ENCODE measurements at places on chromosomes 6 and 20.

DNA sequence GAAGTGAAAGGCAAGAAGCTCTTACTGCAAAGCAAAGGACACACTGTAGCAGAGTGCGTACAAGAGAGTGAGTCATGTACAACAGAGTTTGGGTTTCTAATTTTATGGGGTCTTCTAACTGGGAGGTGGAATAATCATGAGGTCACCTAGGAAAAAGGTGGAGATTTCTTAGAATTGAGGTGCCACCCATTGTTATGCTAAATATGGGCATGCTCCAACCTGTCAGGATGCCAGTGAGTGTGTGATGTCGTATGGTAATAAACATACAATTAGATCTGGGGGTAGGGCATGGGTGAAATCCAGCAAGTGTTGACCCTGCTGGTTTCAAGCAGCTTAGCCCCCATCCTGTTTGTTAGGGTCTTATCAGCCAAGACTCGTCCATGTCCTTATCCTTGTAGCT, 46.6 kb downstream of the OR2B6 start:
- no peak for DNase-seq

GRCh38 chr6:143941852-143942627, 66.0 kb downstream of the PLAGL1 start:
- DNase-seq = peak; percentile 7

- no peak for DNase-seq
Observed at GRCh38 chr6:116685437-116685993, 4.5 kb downstream of the KPNA5 start.

- DNase-seq = no peak
Observed at GRCh38 chr6:79184641-79185040, 49.8 kb downstream of the HMGN3 start.

DNA sequence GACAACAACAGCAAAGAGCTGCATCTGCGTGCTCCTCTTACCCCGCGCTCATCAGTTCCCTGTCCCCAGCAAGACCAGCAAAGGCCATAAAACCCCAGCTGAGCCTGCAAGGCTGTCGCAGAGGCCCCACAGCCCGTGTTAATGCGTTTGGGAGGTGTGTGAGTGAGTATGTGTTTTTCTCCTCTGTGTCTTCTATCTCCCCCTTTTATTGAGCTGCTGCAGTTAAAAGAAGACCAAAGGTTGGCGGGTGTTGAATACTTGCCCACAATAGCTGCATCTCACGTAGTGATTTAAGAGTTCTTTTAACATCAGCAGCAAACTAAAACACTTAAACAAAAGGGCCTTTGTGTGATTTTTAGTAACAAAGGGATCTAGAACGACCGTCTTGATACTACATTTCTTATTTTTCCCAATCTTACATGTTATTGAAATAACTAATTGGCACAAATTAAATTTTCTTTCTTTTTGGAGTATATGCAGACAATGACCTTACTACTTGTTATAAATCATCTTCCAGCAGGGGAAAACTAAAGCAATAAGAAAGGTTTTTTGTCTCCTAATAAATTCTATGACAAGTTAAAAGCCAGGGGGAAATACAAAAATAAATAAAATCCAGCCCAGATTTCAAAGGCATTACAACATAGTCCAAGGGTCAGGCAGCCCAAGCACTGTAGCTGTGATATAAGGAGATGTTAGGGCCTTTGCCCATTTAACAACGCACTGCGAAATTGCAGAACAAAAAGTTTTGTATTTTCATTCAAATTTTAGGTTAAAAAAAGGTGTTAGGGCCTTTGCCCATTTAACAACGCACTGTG, 27.2 kb upstream of the CNKSR3 start:
- no peak for DNase-seq

DNA sequence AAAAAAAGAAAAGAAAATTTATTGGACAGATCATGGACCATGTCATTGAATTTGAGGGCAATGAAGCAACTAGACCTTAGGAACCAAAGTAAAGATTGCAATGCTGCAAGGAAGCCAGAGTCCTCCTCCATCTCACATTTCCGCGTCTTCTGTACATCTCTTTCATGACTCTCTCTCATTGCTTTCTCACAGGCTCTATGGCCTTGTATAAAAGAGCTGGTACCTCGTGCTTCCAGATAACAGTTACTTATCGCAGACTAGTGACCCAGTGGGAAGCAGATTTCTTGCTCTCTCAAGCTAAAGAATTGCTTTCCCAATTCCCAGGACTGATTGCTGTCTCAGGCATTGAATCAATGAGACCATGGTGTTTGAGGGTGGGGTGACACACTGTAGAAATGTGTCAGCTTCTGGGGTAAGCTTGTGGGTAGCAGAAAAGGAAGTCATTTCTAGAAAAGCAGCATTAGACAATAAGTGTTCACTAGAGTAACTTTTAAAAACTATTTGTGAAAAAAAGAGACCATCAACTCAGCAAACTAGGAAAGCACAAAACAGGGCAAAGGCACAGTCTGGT, 635.3 kb downstream of the UTRN start:
- DNase-seq = no peak

GRCh38 chr6:43707767-43708166, 20.2 kb upstream of the MRPS18A start:
- DNase-seq = no peak

GRCh38 chr6:9657994-9658393, 756.9 kb downstream of the TFAP2A start:
- DNase-seq = no peak

GRCh38 chr20:35821807-35822242, 50.0 kb downstream of the PHF20 start:
- DNase-seq = peak; percentile 7

DNA sequence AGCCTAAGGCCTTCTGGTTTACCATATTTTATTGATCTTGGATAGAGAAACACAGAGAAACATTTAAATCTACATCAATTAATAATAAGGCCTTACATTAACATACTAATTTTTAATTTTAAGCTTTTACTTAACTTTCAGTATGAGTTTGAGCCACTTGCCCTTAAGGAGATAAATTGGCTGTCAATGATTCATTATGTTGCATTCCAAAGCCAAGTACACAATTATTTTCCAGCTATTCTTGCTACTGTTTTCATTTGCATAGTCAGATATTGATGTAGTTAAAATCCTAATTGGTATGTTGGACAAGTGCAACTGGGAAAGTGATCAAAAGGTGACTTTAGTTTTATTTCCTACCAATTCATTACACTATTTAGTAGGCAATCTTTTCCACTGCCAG, 58.2 kb downstream of the MOCS1 start:
- DNase-seq = no peak

GRCh38 chr6:42279966-42280629, 62.4 kb upstream of the MRPS10 start:
- no peak for DNase-seq

DNA sequence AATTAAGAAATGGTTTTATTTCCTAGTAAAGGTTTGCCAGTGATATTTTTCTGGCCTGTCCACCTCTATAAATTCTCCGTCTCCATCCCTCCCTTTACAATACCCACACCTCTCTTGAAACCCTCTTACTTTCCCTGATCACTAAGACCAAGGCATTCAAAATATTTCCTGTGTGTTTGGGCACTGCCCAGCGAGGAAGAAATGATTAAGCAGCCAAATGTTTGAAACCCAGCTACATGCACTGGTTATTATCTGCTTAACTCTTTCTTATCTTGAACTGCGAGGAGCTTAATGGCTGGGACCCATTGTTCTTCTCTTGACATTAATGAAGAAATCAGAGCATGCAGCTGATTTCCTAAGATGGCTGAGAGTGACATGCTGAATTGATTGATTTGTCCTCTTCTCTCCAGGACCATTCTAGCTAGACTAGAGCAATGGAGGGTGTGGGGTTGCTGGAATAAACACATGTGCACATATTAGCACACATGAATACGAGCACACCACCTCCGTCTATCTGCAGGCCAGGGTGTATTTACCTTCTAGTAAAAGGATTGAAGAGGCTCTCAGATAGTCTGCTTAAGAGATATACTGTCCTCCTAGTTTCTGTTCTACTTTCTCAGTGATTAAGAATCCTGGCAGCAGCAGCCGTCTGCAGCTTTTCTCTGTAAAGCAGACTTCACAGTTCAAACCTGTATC, 46.1 kb upstream of the PRDM1 start:
- DNase-seq = no peak

GRCh38 chr20:19112828-19113227, 99.6 kb upstream of the SLC24A3 start:
- no peak for DNase-seq

DNA sequence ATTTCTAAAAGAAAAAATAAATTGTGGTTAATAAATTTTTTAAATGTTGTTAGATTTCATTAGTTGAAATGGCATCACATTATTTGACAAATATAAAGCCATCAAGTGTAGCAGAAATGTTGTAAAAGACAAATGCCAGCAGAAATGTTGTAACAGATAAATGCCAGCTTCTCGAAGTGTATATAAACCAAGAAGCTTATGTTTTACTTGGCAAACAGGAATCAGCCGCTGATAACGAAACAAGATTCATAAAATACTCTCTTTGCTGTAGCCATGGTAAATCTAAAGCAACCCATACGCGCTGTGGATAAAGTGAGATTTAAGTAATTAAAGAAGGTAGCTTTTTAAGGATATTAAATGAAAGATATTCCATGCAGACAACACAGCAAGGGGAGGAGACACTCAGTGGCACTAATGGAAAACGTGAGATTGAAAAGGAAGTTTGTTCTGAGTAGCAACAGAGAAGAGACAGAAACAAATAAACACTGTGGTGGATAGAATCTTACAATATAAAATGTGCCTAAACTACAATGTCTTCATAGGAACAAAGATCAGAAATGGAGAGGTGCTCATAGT, 29.6 kb downstream of the BTBD9 start:
- no peak for DNase-seq
